GM10248 (cell line): ENCODE measurements at places on chromosomes 4 and X.

DNA sequence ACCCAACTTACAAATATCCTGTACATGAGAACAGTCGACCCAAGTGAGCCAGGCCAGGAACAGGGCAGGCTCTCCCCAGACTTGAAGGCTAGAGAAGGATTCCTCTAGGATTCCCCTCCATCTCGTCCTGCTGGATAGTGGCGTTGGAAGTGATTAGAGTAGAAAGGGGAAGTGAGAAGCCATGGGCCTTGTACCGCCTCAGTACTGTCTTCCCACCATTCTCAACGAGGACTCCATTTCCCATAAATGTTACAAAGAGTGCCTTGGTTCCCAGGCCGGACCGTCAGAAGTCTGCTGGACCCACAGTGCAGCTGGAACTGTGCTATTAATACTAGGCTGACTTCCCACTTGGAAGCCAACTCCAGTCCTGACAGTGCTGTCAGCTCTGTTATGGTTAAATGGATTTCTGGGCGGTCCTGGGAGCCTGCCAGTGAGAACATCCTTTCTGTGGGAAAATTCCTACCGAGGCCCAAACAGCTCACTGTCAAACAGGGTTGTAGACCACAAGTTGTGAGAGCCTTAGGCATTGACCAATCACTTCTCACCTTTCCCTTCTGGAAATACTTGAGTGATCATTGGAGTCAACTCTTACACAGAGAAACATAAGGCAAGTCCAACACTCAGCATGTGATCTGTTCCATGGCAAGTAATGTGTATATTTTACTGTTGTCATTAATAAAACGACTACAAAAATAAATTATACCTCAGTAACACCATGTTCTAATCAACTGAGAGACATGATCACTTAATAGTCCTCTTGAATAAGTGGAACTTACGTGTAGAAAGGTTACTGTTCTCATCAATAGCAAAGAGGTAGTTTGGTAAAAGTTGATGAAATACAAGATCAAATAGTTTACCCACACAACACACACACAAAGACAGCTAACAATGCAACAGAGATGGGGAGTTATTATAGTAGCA is 58.4 kb downstream of the AMELX start:
- no peak for DNase-seq

DNA sequence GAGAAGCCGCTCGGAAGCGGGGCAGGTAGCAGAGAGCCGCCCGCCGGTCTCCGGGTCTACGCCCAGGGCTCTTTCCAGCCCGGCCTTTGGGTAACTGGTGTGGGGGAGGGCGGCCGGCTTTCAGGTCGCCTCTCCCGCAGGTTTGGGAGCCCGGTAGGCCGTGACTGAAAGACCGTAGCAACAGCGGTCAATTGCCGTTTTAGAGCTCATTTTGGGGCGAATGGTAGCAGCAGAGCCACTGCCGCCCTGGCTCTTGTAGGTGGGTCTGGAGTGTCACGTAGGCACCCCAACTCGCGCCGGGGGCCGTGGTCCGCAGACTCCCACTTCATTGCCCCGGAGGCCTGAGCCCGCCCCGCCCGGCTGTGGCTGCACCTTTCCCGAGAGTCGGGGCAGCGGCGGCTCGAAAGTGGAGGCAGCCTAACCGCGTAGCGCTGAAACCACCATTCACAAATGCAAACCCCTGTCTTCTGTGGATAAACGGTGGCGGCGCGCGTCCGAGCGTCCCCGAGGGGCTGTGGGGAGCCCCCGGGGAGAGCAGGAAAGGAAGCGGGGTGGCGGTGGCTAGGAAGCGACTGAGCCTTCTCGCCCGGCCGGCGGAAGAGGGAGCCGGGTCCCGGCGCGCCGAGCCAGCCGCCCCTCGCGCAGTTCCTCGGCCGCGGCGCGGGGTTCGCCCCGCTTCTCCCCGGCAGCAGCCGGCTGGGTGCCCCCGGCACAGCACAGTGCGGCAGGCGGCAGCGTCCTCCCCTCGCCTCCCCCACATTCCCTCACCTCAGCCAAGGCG is 2185.1 kb upstream of the TENM3 start:
- DNase-seq = peak; percentile 48

DNA sequence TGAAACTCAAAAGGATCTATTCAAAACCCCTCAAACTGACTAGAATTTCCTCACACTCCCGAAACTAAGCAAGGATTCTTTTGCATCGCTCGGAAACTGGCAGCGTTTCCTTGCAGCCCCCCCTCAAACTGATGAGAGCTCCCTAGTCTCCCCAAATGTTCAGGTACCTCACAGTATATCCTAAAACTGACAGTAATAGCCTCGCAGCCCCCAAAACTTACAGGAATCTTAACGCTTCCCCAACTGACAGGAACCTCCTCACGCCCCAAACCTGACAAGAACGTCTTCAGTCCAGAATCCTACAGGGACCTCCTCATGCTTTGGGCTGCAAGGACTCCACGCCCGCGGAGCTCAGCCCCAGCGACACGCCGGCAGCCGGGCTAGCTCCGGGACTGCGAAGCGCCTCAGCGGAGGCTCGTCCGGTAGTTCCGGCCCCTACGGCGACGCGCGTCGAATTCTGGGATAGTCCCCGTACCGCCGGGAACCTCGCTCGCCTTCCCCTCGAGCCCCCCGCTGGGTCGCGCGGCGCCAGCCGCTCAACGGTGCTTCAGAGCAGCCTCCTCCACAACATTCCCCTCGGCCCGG is 640 bp downstream of the PHF8 start:
- peak; percentile 20 for DNase-seq

GRCh38 chr4:3822230-3822947 is 56.2 kb downstream of the ADRA2C start:
- DNase-seq = no peak

- peak; percentile 10 for DNase-seq
Observed at GRCh38 chrX:121307449-121307848, 260.0 kb downstream of the GLUD2 start.

- DNase-seq = no peak
Observed at GRCh38 chrX:46649421-46650260, 76.1 kb downstream of the CHST7 start.
